ENCODE measurements at places on chromosomes 12 and 14.

DNA sequence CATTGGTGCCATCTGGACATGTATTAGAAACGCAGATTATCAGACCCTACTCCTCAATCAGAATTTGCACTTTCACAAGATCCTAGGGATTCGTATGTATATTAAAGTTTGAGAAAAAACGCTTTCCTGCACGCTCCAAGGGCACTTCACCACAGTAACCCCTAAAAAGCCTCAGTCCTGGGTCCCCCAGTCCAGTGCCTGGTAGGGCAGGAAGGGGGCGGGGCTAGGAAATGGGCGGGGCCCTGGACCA lies 369 bp downstream of the DEPDC4 start:
- no peak for DNase-seq

GRCh38 chr12:108641446-108642268 lies 8.0 kb upstream of the SELPLG start:
- no peak for DNase-seq

DNA sequence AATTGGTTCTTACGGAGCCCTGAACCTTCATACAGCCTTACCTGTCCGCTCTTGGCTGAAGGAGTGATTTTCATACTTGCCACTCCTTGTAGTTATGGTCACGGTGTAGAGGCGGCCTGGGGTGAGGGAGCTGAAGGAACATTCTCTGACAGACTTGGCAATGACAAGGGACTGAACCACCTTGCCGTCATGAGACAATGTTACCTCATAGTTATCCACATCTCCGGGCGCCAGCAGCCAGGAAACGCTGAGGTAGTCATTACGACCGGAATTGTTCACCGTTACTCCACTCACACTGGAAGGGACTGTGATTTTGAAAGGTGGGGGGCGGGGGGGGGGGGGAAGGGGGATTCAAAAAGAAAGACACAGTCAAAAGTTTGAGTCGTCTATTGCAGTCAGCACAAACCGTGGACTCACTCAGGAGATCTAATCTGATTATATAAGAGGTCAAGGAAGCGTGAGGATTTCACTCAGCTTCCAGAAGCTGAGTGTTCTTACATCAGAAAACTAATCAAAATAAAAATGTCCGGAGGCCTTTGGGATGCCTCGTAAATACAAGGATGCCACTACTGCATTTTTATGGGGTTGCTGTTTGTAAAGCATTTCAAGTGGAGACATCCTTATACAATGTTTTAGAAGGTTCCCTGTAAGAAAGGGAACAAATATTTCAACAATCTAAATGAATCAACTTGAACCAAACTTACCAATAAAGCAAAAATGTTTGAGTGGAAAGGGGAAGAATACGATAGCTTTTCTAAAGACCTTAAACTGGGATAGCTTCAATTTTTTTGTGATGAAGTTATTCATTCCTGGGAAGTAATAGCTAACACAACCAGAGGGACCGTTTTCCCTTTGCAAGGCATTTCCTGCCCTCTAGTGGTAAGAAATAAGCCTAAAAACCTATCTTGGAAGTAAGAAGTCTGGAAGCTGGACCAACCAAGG lies 60.6 kb downstream of the PTPRB start:
- peak; percentile 1 for DNase-seq

DNA sequence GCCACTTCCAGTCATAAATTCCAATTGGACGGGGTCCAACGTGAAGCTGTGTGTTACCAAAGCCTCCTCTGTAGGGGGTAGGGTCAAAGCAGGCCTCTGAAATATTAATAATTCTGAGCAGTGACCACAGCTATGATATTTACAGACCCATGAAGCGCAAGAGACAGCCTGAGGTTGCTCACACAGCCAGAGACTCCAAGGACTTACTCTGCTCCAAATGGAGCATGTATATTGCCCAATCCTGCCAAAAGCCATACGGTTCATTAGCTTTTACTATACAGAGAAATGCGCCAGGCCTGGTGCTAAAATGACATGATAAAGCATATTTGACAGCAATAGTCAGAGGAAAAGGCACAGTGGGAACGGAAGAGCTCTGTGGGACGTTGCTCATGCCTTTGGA lies 151.3 kb downstream of the PAH start:
- no peak for DNase-seq

- DNase-seq = no peak
Measured at GRCh38 chr14:94295360-94296180, 2.5 kb upstream of the SERPINA10 start.

DNA sequence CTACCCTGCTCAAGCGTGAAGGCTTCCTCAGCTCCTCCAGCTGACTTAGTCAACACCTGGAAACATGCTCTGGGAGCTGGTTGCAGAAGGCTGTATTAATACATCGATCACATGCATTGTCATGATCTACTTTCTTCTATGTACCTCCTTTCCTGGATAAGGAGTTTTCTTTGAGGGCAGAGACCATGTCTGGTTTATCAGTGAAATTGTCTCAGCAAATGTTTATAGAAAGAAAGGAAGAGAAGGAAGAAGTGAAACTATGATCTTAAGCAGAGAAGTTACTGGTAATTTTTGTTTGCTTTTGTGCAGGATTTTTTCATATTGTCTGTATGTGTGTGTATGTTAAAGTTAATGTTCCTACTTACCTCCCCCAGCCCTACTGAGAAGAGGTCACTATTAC lies 4.5 kb downstream of the DYRK4 start:
- no peak for DNase-seq

DNA sequence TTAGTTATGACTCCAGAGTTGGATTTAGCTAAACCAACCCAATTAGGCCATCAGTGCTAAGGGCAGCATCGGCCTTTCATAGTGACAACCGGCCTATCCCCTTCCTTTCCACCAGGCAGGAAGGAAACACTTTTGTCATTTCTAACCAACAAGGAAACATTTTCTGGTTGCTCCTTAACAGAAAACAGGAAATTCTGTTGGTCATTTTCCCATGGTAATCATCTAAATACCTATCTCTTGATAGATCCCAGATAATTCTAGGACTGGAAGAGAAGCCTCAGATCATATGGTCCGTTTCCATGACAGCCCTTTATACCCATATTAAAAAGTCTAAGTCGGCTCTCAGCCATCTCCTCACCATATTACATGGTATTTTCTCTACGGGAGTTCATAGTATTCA lies 79.2 kb upstream of the USP44 start:
- no peak for DNase-seq

GRCh38 chr12:104958805-104959334 lies 780 bp upstream of the SLC41A2 start:
- DNase-seq = no peak

DNA sequence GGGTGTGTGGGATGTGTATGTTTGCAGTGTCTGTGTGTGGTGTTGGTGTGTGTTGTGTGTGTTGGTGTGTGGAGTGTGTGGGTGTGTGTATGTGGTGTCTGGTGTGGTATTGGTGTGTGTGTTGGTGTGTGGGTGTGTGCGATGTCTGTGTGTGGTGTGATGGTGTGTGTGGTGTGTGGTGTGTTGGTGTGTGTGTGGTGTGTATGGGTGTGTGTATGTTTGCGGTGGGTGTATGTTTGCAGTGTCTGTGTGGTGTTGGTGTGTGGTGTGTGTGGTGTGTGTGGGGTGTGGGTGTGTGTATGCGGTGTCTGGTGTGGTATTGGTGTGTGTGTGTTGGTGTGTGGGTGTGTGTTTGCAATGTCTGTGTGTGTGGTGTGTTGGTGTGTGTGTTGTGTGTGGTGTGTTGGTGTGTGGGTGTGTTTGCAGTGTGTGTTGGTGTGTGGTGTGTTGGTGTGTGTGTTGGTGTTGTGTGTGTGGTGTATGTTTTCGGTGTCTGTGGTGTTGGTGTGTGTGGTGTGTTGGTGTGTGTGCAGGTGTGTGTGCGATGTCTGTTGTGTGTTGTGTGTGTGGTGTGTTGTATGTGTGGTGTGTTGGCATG lies 15.7 kb downstream of the MLXIP start:
- no peak for DNase-seq

All from NCI-H2081 treated with DMSO at 0.1 percent for 48 hours (cell line).